Fibroblast of the conjunctiva (primary cell): ENCODE measurements at places on chromosomes 5 and 9.
A peak's percentile ranks its signal among the peaks of the same experiment; 100 is the strongest.

DNA sequence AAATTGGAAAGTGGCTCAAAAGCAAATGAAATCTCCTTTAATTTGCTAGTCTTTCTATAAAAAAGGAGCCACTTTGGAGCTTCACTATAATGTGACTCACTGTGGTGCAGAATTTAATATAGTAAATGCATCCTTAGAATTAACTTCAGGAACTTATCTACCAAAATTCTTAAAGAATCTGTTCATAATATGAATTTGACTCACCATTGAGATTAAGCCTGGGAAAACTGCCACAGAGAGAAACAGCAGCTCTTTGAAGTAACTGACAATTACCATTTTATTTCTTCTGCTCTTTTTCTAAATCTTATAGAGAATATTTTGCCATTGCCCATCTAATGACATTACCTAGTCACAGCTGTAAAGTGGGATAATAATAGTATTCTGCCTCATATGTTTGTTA is 211.9 kb upstream of the CDH6 start:
- no peak for DNase-seq

DNA sequence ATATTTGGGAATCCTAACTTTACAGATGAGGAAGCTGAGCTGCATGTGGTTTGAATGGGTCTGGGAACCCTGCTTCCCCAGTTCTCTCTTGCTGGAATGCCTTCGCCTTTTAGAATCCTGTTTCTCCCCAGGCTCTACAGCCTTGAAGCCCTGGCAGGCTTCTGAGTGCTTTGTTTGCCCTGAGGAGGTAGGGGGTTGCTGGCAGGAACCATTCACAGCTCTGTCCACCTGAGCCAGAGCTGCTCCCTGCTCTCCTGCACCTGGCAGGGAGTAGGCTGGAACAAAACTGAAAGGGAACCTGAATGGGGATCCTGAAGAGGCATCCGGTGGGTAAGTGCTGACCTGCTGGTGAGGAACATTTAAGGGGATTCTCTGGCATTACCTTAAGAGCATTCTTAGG is 33.0 kb downstream of the KIF4B start:
- DNase-seq = no peak

DNA sequence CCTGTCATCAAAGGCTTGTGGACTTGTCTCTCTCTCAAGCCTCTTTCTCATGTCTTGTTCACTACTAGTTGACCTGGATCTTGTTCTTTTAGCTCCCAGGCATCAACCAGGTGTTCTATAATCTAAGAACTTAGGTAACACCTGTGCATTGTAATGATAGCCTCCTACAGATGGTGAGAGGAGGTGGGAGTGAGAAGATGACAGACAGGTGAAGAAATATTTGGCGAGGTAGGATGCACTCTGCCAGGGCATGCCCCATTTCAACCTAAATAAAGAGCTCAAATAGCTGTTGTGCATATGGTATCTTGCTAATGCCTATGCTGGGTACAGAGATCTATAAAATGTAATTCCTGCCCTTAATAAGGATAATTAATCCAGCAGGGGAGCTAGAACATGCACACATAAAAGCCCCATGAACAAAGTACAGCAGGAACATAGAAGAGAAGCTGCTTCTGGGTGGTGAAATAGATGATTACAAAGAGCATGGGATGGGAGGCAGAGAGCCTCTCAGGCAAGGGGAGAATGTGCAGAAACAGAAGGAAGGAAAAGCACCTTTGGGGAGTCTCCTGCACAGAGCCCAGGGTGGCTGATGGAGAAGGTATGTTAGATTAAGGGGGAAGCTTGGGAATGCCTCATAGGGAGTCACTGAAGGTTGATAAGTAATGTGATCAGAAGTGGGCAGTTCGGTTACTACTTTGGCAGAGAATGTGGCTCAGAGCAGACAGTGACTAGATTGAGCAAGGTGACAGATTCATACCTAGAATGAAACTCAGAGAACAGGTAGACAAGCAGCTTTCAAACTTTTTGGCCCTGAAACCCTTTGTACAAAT is 28.0 kb upstream of the PLIN2 start:
- no peak for DNase-seq

DNA sequence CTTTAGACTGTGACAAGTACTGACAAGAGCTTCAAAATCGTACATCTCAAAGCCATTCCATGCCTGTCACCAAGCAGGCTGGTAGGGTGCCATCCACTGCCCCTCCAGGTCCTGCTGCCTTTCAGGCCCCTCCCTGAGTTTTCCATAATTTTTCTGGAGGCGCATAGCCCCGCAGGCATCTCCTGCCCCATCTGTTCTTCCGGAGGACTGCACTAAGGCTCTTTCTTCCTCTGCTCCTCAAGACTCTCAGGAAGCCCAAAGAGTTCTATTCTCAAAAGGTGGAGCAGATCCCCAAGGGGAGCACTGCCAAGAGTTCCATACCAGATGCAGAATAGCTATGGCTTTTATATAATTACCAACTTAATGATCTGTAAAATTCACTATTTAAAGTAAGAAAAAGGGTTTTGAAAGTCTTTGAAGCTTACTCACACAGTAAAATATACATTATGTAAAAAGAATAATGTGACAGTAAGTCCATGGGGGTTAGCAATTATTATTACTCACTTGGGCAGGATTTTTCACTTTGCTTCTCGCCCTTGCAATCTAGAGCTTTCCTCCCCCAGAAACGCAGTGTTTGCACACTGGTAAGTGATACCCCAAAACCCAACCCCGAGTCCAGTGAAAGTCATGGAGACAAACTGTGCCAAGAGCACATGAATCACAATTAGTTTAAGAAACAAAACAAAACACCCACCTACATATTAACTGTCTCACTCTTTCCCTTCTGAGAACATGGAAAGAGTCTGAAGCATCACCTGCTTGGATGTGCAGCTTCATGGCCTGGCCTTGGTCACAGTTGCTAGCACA is 114.1 kb upstream of the DAPK1 start:
- peak; percentile 14 for DNase-seq

- no peak for DNase-seq
These were observed 99.0 kb upstream of the DAB2 start for GRCh38 chr5:39523821-39524220.

DNA sequence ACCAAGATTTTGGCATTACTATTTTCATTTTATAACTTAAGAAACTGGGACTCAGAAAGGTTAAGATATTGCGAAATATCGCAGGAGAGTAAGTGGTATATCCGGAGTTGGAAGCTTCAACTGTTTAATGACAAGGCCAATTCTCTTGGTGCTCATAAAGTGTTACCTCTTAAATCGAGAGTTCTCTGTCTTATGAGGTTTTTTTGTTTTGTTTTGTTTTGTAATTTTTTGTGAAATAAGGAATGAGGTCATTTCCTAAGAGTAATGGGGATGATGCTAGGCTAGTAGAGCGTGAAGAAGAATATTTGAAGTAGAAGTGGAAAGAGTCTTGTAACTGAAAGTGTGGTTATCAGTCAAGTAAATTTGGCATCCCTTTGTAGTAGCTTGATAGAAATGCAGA is 183.2 kb upstream of the DAB2 start:
- no peak for DNase-seq

GRCh38 chr9:132757016-132757415 is 86.8 kb downstream of the GTF3C4 start:
- DNase-seq = no peak

DNA sequence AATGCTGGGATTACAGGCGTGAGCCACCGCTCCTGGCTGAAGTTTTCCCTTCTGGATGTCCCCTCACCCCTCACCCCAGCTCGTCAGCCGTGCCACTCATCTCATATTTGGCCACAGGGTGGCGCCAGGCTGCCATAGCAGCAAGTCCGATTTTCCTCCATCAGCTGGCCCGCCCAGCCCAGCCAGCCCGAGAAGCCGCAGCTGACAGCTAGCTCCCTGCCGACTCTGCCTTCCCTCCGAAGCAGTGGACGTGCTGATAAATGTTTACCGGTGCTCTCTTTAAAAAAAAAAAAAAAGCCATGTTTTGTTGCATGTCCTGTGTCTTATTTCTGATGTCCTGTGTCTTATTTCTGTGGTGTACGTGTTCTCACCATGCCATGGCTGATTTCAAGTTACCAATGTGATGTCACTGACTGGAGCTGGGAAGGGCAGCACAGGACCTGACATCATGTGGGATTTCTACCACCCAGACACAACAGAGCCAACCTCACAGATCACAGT is 58.3 kb downstream of the PFDN1 start:
- DNase-seq = peak; percentile 85

- DNase-seq = no peak
These were observed 301.3 kb downstream of the PARP8 start for GRCh38 chr5:50967563-50968355.

- peak; percentile 72 for DNase-seq
These were observed at the start of gene TNC for GRCh38 chr9:115117999-115118878. Gene TNC, minus strand, starts transcription at chr9:115118157. Its CDS starts 27,139 bp downstream, at chr9:115091018.

GRCh38 chr5:18281947-18282581 is 647.8 kb downstream of the TAF11L14 start:
- peak; percentile 43 for DNase-seq

GRCh38 chr9:111443454-111443853 is 40.7 kb downstream of the ECPAS start:
- no peak for DNase-seq

DNA sequence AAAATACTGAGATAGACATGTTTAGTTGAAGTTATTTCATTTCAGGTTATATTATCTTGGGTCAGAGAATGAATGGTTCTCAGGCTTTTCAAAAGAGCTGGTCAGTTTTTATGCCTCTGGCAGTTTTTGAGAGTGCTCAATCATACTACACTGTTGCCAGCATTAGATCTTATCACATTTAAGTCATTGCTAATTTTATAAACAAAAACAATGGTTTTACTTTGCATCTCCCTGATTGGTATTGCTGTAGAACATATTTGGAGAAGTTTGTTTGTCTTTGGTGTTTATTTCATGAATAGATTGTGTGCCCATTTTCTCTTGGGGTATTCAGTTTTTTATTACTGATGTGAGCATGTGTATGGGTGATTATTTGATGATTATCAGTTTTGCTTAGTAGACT is 1.5 kb downstream of the CATSPER3 start:
- DNase-seq = no peak
